ENCODE measurements at places on chromosomes 12 and 14.

GRCh38 chr14:65054471-65055085 is 47.7 kb downstream of the MAX start:
- DNase-seq, result no peak

DNA sequence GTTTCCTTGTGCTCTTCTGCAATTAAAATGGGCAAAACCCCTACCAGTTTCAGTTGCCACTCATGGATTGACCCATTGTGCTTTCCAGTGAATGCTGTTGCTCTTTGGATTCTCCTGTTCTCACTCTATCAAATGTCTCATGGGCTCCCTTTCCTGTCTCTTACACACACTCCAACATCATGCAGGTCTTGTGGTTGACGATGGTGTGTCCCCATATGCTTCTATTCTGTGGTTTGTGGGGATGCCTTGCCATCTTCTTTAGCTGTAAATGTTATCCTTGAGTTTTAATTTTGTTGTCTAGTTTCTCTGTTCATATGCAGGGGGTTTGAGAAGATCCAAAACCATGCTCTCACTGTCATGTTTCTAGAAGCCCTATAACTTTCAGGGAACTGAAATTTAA is 31.9 kb upstream of the FBXO34 start:
- DNase-seq, result no peak

- peak; percentile 86 for DNase-seq
These were observed 401.4 kb downstream of the ZFP36L1 start for GRCh38 chr14:68391311-68392014.

- no peak for DNase-seq
These were observed 120.5 kb downstream of the TBC1D30 start for GRCh38 chr12:64944966-64945365.

GRCh38 chr12:50232206-50232605 is 51.1 kb downstream of the LIMA1 start:
- no peak for DNase-seq

GRCh38 chr12:53222806-53223261 is 9.2 kb downstream of the RARG start:
- DNase-seq, result no peak

DNA sequence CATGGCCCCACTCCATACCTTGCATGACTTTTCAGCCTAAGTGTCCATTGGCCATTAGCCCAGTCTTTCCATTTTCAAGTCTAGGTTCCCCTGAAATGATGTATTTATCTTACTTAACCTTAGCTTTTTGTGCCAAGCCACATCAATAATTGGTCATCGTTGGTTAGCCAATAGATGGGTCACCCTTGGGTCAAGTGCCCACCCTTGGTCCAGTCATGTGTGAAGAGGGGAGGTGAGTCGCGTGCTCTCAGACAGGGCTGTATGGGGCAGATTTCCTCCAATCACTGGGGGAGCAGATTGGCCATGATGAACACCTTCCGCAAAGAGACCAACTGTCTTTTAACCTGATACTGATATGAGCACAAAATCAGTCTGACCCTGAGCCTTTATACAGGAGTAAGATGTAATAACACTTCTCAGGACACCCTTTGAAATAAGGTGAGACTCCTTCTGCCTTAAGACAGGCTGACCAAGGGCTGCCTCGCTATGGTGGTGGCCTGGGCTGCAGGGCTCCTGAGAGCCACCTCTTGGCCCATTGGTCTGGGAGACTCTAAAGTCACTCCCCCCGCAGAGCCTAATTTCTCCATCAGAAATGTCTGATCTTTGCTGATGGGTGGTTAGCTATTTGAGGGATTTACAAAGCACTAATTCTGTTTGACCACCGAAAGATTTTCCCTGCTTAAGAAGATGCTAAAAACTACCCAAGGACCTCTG is 143.2 kb downstream of the ZFP36L1 start:
- DNase-seq, result peak; percentile 34

DNA sequence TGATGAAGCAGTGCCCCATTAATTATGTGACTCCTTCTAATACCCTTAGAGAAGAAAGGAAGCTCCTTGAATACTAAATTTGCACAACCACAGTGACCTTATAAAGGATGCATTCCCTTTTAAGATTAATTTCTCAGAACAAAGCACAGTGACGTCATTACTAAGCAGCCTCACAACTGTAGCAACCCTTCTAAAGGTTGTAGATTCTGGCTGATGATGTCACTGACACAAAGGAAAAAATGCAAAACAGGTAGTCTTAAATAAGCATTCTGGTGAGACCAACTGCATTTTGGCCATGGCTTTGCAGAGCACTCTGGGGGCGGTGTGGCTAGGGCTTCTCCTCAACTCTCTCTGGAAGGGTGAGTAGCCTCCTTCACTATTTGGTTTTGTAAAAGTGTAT is 38.4 kb upstream of the OR4E1 start:
- no peak for DNase-seq

DNA sequence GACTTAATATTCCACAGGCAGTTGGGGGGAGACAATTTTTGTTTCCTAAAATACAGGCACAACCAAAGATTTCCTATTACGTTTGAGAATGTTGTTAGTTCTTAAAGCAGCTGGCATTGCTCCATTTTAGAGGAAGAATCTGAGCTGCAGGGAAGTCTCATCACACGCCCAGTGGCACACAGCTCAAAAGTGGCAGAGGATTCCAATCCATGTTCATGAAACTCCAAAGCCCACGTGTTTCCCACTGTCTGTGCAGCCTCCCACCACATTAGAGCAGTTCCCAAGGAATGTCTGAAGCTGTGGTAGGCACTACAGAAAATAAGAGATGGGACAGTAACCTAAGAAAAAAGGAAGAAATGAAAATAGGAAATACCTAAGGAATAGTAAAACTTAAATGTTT is 6.1 kb upstream of the IL26 start:
- no peak for DNase-seq

GRCh38 chr14:22422238-22422637 is 166.8 kb downstream of the DAD1 start:
- no peak for DNase-seq
